Activated T-helper 1 cell treated with anti-CD3 and anti-CD28 coated beads, Interleukin-12 subunit alpha, Interleukin-12 subunit beta, Interleukin-2, Interleukin-4 antibody, amounts not matched to agents 30 ng/mL and 10 ng/mL and 1 ng/mL, durations not matched to agents 14 hours and 24 hours and 36 hours (primary cell): ENCODE measurements at places on chromosomes 3 and 15.
A peak's percentile ranks its signal among the peaks of the same experiment; 100 is the strongest.

DNA sequence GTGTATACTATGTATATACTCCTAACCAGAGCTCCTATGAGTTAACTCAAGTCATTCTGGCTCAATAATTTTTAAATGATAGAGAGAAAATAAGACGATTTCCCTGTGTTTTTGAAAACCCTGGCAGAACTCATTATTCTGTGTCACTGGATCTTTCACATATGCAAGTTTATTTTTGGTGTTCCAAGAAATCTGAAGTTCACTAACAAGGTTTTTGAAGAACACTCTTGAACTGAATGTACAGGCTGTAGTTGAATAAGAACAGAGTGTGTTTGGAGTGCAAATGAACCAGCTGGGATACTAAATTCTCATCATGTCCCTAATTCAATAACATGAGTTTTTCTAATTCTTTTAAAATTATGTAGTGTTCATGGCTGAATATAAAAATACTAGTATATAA, 466.9 kb upstream of the SUCLG2 start:
- DNase-seq = no peak
- H3K36me3 ChIP-seq = no peaks in the 10 kb centered on the region
- no peak overlapping the region for H3K4me3 ChIP-seq

GRCh38 chr15:51191072-51191670, 96.5 kb upstream of the TNFAIP8L3 start:
- no peaks in the 10 kb centered on the region for H3K4me1 ChIP-seq
- DNase-seq = no peak
- H3K36me3 ChIP-seq = no peaks in the 10 kb centered on the region

DNA sequence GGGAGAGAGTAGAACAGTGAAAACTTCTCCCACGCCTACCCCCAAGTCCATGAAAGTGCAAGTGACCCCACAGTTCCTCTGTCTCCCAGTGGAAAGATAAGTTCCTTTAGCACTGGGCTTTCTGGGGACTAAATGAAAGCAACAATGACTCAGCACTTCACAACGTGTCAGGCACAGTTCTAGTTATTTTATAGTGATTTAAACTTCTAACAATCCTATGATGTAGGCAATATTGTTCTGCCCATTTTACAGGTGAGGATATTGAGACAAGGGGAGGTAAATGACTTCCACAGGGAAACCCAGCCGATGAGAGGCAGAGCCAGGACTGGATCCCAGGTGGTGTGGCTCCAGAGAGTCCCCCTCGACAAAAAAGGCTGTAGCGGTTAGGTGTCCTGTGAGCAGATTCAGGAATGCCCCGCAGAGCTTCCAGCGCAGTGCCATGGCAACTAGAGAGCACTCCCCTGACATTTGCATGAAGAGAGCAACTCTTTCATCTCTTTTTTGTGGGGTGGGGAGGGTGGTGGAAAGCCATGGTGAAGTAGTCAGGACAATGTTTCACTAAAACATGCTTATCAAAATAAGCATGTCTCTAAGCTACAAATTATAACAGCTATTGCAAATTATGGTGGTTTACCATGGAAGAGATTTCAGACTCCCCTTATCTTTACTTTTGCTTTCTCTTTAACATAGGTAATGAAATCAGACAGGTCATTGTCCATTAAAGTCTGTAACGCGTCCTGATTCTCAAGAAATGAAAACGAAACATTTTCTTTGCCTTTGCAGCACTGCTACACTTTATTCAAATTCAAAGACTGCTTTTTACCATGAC, 62.1 kb downstream of the NR2F2 start:
- no peak for DNase-seq
- H3K27me3 ChIP-seq = peaks cover 11% of the 10 kb centered on the region
- no peaks in the 10 kb centered on the region for H3K36me3 ChIP-seq

DNA sequence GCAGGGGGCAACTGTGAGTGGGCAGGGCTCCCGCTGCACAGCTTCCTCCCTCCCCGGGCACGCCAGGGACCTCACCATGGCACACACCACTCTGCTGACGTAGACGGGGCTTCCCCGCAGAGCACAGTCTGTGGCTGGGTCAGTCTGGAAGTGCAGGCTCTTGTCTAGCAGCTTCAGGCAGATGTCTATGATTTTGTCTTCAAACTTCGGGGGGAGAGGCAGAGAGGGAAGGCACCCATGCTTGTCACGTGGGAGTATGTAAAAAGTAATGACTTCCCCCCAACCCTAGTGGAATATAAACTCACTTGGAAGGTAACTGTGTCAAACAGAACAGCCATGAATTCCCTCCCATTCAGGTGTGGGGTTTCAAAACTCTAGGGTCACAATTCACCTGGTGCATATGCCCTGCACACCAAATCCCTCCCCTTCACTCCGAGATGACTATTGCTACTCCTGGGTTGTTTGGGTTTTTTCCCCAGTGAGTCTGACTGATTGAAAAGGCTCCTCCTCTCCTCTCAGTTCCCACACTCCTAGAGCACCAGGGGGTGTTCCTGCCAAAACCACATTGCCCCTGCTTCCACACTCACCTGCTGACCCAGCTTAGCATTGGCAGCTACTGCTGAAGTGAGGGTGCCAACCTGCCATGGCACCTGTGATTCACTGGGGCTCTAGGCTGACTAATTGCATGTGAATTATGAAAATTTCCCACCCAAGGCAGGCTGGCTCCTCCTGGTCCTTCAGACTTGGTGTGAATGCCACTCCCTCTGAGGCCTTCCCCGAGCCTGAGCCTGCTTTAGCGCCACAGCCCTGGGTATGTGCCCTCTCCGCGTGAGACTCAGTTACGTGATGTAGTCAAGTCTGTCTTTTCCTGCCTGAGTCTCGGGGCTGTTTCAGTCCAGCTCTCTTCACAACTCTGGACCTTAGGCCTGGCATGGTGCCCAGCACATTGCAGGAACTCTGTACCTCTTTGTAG, 13.0 kb downstream of the TGM5 start:
- peak overlapping the region; percentile 40 for H3K27ac ChIP-seq
- DNase-seq = no peak
- H3K36me3 ChIP-seq = peaks cover 3% of the 10 kb centered on the region
- H3K4me1 ChIP-seq = peaks cover 56% of the 10 kb centered on the region
- no peak overlapping the region for H3K4me3 ChIP-seq
- no peaks in the 10 kb centered on the region for H3K27me3 ChIP-seq

- peaks cover 32% of the 10 kb centered on the region for H3K36me3 ChIP-seq
- peak; percentile 58 for DNase-seq
- no peaks in the 10 kb centered on the region for H3K27me3 ChIP-seq
- H3K4me1 ChIP-seq = peaks cover 46% of the 10 kb centered on the region
- H3K27ac ChIP-seq = peak overlapping the region; percentile 94
Measured at GRCh38 chr15:48331796-48332641, 790 bp downstream of the DUT start.

DNA sequence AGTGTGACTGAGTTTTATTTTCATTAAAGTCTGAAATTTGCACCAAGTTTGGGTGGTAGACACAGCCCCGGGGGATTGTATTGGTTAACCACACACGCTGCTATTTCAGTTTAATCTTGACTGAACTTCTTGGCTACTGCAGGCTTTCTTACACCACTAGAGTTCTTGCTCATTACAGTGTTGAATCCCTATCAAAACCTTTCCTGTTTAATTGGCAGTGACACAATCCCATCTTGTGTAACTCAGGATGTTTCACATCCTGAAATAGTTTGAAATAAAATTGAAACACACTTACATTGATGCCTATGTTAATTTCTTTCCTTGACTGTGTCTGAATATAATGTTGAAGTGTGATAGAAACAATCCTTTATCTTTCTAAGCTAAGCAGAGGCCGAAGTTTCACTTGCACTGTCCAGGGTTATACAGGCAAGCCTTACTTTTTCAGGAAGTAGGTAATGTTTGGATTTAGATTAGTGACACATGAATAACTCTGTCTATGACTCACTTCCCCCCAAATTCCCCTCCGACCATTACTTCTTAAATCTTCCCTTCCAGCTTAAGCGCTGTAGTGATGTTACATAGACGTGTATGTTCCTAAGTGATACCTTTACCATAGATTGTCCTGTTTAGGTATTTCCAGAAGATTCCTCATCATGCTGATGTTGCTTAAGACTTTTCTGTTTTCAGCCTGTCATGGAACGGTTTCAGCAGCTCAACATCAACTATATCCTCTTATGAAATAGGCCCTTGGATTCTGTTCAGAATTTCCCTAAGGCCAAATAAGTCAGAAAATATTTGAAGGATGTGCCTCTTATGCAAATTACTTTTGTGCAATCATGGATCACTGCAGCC, 16.8 kb downstream of the ATG7 start:
- peak overlapping the region; percentile 20 for H3K4me3 ChIP-seq
- peaks cover 30% of the 10 kb centered on the region for H3K36me3 ChIP-seq
- H3K27me3 ChIP-seq = no peaks in the 10 kb centered on the region
- peaks cover 52% of the 10 kb centered on the region for H3K4me1 ChIP-seq
- H3K27ac ChIP-seq = peak overlapping the region; percentile 73
- no peak for DNase-seq

DNA sequence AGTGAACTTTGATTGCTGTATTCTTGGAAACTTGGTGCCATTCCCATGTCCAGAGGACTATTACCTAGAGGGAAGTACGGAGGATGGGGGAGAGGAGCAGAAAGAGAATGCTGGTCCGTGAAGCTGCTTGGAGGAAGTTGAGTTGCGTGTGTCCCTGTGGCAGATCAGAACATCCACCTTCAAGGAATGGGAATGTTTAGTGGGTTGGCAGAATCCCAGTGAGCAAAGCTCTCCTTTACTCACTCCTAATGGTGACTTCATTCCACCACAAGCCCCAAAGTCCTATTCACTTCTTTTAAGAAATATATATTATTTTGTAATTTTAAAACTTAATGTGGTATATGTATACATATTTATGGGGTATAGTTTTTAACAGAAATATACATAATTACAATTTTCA, 247.8 kb upstream of the FEZF2 start:
- peaks cover 6% of the 10 kb centered on the region for H3K27me3 ChIP-seq
- H3K27ac ChIP-seq = no peak overlapping the region
- no peaks in the 10 kb centered on the region for H3K4me1 ChIP-seq
- H3K4me3 ChIP-seq = no peak overlapping the region

- H3K4me1 ChIP-seq = no peaks in the 10 kb centered on the region
- H3K27ac ChIP-seq = no peak overlapping the region
- H3K4me3 ChIP-seq = no peak overlapping the region
- DNase-seq = no peak
- peaks cover 8% of the 10 kb centered on the region for H3K36me3 ChIP-seq
Measured at GRCh38 chr3:4543110-4543509, 50.0 kb downstream of the ITPR1 start.

- no peaks in the 10 kb centered on the region for H3K36me3 ChIP-seq
- DNase-seq = no peak
- H3K4me3 ChIP-seq = no peak overlapping the region
- H3K27me3 ChIP-seq = no peaks in the 10 kb centered on the region
- H3K27ac ChIP-seq = no peak overlapping the region
Measured at GRCh38 chr3:37591116-37591781, 270.4 kb upstream of the CTDSPL start.

- no peak overlapping the region for H3K4me3 ChIP-seq
- H3K27ac ChIP-seq = no peak overlapping the region
- DNase-seq = no peak
Measured at GRCh38 chr15:30044377-30044776, 38.4 kb upstream of the GOLGA8J start.

DNA sequence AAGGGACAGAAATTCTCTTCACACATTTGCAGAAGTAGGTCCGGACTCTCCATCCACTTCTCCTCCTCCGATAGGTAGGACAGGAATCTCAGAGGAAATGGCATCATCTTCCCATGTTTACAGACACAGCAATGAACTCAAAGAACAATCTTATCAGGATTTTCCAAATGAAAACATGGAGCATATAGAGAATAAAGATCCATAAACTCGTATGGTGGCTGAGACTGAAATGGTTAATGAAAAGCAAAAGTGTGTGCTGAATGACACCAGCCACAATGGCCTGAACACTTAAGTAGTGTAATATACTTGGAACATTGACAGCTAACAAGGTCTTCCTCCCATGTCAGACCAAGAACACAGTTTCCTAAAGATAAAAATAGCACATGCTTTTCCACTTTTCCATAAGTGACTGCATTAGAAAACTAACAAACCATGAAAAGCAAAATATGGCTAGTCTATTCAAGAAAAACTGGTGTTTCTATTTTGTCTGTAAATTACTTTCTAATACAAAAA, 5.8 kb downstream of the CCRL2 start:
- no peak overlapping the region for H3K4me3 ChIP-seq
- no peak for DNase-seq
- peaks cover 10% of the 10 kb centered on the region for H3K27me3 ChIP-seq
- H3K4me1 ChIP-seq = peaks cover 23% of the 10 kb centered on the region
- peaks cover 6% of the 10 kb centered on the region for H3K36me3 ChIP-seq

- no peak overlapping the region for H3K27ac ChIP-seq
- H3K27me3 ChIP-seq = peaks cover 7% of the 10 kb centered on the region
- no peak for DNase-seq
Measured at GRCh38 chr15:80275961-80276360, 23.9 kb upstream of the CTXND1 start.

- H3K4me1 ChIP-seq = no peaks in the 10 kb centered on the region
- DNase-seq = no peak
- H3K36me3 ChIP-seq = no peaks in the 10 kb centered on the region
- no peak overlapping the region for H3K27ac ChIP-seq
- no peak overlapping the region for H3K4me3 ChIP-seq
Measured at GRCh38 chr3:146178006-146178689, 17.2 kb upstream of the PLOD2 start.
